ENCODE measurements at places on chromosomes 11 and 22. TPM values are rescaled to one million over a fixed set of nuclear protein-coding genes. Genes with fewer than 3 reads are reported as not detected.

The MB gene
- total RNA-seq: not detected

The PNPLA3 gene
- not detected for total RNA-seq

The NAV2 gene
- 0.59 TPM for total RNA-seq

The SOX6 gene
- total RNA-seq: 0.05 TPM

DNA sequence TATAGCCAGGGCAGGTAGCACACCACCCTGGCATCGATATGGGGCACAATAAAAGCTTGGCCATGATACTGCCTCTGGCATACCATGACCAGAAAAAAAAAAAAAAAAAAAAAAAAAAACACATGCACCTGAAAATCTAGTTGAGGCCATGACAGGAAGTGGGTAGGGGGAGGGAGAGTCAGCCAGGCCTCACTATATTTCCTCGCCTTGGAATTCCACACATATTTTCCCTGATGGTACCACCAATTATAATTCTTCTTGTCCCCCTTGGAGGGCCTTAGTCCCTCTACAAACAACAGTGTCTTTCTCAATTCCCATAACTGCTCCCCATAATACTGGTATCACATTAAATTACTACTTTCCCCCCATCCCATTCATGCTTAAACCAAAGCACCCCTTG is 12.6 kb upstream of the CHKA start:
- H3K27ac ChIP-seq: no peak overlapping the region
- H3K4me1 ChIP-seq: no peaks in the 10 kb centered on the region
- H3K36me3 ChIP-seq: no peaks in the 10 kb centered on the region
- peaks cover 7% of the 10 kb centered on the region for H3K27me3 ChIP-seq
- DNase-seq: no peak
- no peak overlapping the region for H3K4me3 ChIP-seq

DNA sequence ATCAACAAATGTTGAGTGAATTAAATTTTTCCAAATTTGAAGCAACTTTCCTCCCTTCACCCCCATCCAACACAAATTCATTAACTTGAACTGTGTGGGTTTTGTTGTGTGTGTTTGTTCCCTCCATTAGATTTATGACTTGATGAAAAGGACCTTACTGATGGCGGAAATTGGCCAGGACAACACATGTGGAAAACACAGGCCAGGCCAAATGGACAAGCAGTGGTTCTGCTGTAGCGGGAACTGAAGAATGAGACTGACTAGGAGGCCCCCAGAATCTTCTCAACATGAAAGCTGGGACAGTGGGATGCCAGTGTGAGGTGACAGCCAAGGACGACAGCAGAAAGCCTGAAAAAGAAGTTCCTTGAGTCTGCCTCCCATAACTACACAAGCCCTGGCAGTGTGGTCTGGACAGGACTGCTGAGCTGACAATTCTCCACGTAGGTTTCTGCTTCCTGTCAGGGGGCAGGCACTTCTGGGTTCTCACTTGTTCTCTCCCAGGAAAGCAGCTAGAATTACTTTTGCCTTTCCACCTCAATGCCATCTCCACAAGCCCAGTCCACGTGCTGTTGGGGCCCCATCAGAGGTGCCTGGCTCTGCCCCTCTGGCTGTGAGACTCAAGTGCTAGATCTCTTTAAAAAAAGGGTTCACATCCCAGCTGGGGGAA is 94.3 kb downstream of the ETS1 start:
- peaks cover 83% of the 10 kb centered on the region for H3K36me3 ChIP-seq
- H3K4me3 ChIP-seq: peak overlapping the region; percentile 100
- H3K27ac ChIP-seq: peak overlapping the region; percentile 97
- H3K4me1 ChIP-seq: peaks cover 100% of the 10 kb centered on the region
- H3K27me3 ChIP-seq: no peaks in the 10 kb centered on the region

DNA sequence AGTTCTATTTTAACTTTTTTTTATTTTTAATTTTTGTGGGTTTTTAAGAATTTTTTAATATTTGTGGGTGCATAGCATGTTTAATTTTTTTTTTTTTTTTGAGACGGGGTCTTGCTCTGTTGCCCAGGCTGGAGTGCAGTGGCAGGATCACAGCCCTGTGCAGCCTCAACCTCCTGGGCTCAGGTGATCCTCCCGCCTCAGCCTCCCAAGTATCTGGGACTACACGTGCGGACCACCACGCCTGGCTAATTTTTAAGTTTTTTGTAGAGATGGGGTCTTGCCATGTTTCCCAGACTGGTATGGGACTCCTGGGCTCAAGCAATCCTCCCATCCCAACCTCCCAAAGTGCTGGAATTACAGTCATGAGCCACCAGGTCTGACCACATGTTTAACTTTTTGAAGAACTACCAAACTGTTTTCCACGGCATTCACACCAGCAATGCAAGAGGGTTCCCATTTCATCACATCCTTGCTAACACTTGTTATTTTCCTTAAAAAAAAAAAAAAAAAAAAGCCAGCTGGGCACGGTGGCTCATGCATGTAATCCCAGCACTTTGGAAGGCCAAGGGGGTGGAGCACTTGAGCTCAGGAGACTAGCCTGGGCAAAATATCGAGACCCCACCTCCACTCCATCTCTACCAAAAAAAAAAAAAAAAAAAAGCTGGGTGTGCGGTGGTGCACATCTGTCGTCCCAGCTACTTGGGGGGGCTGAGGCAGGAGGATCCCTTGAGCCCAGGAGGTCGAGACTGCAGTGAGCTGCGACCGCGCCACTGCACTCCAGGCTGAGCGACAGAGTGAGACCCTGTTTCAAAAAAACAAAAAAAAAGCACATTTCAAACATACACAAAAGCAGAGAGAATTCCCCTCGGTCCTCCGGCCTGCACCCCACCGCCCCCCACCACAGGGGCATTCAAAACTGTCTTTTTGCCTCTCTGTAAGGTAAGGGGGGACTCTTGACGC is 16.7 kb upstream of the TXNRD2 start:
- H3K27ac ChIP-seq: no peak overlapping the region
- no peak overlapping the region for H3K4me3 ChIP-seq
- no peaks in the 10 kb centered on the region for H3K27me3 ChIP-seq

DNA sequence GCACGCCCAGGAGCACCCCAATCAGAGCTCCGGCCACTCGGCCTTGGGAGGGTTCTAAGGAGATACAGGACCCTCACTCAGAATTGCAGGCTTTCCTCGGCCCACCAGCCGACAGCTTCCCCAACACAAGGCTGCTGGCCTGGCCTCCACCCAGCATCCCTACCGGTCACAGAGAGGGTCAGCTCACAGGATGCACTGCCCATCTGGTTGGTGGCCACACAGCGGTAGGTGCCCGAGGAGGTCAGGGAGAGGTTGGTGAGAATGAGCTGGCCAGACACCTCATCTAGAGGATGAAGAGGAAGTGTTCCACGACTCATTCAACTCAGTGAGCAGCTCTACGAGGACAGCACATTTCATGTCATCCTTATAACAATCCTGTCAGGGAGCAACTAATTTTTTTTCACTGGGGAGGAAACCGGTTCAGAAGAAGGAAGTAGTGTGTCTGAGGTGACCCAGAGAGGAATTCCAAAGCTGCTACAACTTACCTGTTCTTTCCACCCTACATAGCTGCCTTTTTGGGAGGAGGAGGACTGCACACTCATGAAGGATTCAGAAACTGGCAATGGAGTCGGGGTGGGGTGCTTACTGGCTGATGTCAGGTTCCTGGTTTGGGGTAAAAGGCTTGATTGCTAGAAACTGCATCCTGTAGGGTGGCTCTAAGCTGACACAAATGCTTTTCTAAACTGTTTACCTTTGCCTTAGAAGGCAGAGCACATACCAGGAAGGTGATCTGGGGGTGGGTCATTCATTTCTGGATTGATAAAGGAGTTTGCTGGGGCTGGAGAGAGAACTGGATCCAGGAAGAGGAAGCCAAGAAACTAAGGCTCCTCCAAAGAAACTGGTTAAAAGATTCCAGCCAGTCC is 3.3 kb downstream of the VSIG2 start:
- no peak for DNase-seq
- H3K36me3 ChIP-seq: no peaks in the 10 kb centered on the region
- H3K4me1 ChIP-seq: peaks cover 7% of the 10 kb centered on the region
- no peaks in the 10 kb centered on the region for H3K27me3 ChIP-seq

DNA sequence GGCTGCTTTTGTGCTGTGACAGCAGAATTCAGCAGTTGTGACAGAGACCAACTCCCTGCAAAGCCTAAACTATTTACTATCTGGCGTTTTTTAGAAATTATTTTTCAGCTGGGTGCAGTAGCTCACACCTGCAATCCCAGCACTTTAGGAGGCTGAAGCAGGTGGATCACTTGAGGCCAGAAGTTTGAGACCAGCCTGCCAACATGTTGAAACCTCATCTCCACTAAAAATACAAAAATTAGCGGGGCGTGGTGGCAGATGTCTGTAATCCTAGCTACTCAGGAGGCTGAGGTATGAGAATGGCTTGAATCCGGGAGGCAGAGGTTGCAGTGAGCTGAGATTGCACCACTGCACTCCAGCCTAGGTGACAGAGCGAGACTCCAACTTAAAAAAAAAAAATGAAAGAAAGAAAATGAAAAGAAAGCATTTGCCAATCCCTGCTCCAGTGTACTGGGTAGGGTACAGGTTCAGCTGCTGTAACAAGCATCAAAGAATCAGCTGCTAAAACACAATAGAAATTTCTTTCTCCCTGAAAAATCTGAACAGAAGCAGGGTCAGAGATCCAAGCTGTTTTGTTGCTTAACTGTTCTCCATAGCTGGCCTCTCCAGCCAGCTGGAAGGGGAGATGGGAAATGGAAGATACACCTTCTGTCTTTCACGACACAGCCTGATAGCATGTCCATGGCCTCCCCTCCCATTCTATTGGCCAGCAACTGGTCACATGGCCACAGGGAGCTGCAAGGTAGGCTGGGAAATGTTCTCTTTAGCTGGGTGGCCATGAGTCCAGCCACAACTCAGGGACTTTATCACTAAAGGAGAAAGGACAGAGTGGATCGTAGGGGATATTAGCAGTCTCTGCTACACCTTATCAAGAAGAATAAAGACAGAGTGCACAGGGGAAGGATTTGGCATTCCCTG is 8.5 kb upstream of the NCF4 start:
- peaks cover 3% of the 10 kb centered on the region for H3K27me3 ChIP-seq
- H3K36me3 ChIP-seq: no peaks in the 10 kb centered on the region
- no peak overlapping the region for H3K27ac ChIP-seq
- DNase-seq: no peak
- H3K4me3 ChIP-seq: no peak overlapping the region

DNA sequence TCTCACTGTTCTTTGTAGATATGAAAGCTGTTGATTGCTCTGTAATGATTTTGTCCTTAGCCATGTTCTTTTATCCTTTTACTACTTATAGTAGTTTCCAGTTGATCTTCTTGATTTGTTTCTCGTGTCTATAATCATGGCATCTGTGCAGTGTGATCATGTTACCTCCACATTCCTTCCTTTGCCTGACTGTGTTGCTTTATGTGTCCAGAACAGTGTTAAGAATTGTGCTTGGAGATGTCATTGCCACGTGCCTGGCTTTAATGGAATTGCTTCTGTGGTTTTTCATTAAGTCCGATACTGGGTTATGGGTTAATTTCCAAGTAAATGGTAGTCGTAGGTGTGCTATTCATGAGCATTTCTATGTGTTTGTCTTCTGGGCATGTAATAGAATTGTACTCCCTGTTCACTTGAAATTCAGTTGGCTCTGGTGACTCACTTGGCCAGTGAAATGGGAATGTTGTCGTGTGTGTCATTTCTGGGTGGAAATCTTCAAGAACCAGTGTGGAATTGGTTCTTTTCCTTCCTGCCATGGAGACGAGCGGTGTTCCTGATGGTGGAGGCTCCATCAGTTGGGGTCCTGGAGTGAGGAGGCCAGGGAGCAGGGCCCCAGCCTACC is 6.8 kb downstream of the GTSE1 start:
- no peak for DNase-seq
- H3K27ac ChIP-seq: no peak overlapping the region
- H3K4me3 ChIP-seq: no peak overlapping the region
- H3K36me3 ChIP-seq: no peaks in the 10 kb centered on the region
- no peaks in the 10 kb centered on the region for H3K27me3 ChIP-seq

DNA sequence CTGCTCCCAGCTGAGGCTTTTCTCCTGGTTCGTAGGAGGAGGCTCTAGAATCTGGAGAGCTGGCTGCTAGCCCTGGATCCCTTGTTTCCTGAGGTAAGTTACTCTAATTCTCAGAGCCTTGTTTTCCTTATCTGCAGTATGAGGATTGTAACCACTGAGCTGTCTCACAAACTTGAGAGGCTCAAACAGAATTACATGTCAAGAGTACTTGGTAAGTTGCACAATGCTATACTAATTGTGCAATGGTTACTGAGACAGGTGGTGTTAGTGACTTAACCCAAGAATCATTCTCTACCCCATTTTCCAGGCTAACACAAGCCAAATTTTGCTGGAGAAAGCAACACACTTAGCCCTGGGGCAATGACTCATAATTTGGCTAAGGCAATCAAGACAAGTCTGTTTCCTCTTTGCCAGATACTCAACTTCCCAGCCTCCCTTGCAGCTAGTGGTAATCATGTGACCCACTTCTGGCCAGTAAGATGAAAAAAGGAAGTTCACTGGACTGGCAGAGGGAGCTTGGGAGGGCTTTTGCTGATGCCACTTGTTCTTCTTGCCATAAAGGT is 348.0 kb downstream of the TENM4 start:
- no peaks in the 10 kb centered on the region for H3K36me3 ChIP-seq
- no peaks in the 10 kb centered on the region for H3K4me1 ChIP-seq
- DNase-seq: no peak
- no peak overlapping the region for H3K4me3 ChIP-seq
- no peaks in the 10 kb centered on the region for H3K27me3 ChIP-seq

DNA sequence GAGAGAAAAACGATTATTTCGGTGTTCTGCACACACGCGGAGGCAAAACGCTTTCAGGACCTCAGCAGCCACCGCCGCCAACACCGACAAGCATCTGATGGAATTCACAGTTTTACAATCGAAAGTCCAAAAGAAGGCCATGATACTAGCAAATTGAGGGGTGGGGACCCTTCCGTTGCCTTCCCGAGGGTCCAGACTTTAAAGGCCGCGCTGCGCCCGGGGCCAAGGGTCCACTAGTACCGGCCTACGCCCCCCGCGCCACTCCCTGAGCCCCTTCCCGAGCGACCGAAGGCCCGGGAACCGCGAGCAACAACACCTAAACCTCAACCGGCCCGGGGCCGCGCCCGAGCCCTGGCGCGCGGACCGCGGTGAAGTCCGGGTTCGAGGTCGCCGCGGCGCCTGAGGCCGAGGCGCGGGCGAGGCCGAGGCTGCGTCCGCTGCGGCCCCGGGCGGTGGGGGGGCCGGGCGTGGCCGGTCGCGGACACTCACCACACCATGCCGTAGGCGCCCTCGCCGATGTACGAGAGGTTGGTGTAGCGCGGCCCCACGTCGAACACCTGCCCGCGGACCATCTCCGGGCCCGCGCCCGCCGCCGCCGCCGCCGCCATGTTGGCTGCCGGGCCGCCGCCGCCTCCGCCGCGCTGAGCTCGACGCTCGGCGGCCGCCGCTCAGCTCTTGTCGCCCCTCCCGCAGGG is 465 bp downstream of the MAPK1 start:
- H3K27me3 ChIP-seq: no peaks in the 10 kb centered on the region
- H3K36me3 ChIP-seq: no peaks in the 10 kb centered on the region
- H3K27ac ChIP-seq: peak overlapping the region; percentile 88
- peaks cover 48% of the 10 kb centered on the region for H3K4me1 ChIP-seq
- H3K4me3 ChIP-seq: peak overlapping the region; percentile 95

DNA sequence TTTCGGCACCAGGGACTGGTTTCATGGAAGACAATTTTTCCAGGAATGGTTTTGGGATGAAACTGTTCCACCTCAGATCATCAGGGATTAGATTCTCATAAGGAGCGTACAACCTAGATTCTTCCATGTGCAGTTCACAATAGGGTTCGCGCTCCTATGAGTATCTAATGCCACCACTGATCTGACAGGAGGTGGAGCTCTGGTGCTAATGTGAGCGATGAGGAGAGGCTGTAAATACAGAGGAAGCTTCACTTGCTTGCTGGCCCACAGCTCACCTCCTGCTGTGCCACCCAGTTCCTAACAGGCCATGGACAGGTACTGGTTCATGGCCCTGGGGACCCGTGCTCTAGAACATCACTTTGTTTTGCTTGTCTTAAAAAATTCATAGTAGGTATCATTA is 41.8 kb upstream of the AMPD3 start:
- H3K4me1 ChIP-seq: peaks cover 9% of the 10 kb centered on the region
- no peak overlapping the region for H3K4me3 ChIP-seq
- H3K27me3 ChIP-seq: no peaks in the 10 kb centered on the region
- H3K27ac ChIP-seq: no peak overlapping the region
- DNase-seq: peak; percentile 48
- H3K36me3 ChIP-seq: no peaks in the 10 kb centered on the region
